ENCODE measurements at places on chromosomes 11 and 22.

DNA sequence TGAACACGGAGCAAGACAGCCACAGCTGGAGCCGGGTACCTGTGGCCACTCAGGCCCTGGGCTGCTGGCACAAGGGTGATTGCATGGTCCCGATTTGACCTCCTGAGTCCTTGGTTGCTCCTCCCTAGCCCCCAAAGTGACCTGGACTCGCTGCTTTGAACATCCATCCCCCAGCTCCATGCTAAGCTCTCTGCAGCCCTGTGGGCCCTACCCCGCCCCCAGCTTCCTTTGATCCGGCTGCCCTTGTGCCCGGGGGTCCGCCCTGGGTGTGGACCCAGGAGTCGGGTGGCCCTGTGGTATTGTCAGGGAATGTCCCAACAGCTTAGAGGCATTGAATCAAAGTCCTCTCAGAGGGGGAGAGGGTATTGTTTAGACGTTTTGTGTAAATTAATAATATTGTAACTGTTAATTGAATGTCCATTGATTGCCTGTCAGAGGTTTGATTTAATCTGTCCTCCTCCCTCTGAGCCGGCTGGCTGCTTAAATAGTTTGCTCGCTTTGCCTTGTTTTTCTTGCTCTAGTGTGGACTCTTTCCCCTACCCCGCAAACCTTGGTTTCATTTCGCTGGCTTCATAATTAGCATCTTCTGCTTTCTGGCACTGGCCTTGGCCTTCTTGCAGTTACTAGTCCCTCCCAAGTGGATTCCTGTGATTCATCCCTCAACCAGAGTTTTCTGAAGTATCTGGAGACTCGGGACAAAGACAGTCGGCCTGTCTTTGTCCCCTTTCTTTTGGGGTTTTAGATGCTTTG lies 20.7 kb downstream of the GRIK4 start:
- no peaks in the 10 kb centered on the region for H3K4me1 ChIP-seq
- no peaks in the 10 kb centered on the region for H3K36me3 ChIP-seq
- H3K27ac ChIP-seq: no peak overlapping the region
- H3K27me3 ChIP-seq: peaks cover 45% of the 10 kb centered on the region
- no peak overlapping the region for H3K4me3 ChIP-seq

DNA sequence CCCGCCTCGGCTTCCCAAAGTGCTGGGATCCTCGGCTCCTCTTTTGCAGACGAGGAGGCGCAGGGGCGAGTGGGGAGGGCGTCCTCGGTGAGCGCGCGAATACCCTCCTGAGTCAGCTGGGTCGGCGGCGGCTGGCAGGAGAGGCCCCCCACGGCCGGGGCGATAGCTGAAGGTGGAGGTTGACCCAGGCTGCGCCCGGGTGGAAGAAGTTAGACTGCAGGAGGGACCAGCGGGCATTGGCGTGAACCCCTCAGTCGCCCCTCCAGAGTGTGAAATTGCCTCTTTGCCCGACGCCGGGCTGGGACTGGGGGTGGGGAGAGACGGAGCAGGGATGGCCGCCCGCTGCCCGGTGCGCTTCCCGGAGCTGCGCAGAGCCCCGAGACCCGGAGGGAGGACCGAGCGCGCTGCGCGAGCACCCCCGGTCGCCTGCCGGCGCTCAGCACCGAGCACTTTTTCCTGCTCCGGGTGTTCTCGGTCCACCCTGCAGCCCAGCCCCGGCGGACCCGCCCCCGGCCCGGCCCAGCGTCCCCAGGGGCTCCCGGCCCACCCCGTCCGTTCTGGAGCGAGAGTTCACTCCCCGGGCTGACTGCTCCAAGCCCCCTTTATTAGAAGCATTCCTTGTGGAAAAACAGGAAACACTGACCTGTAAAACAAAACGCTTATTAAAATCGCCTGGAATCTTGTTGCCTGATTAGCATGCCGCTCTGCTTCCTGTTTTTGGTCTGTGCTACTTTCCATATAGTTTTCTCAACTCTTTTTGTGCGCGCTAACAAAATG lies 13.7 kb upstream of the CPT1A start:
- H3K36me3 ChIP-seq: peaks cover 2% of the 10 kb centered on the region

DNA sequence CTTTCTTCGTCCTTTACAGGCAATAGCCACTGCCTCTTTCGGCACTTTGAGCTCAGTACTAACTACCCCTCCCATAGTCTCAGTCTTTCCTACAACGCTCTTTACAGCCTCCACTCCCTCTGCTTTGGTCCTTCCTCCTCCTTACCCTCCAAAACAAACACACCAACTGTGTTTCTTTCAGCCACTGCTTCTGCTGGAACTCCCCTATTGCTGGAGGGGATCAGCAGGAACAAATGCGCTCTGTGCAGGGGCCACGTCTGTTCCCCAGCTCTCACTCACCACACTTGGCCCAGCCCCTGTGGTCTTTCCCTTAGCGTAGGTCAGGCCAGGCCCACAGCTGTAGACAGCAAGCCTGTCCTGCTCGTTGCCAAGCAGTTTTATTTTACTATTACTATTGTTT lies 42.3 kb downstream of the PC start:
- no peak overlapping the region for H3K27ac ChIP-seq
- H3K4me3 ChIP-seq: no peak overlapping the region
- no peak for DNase-seq
- no peaks in the 10 kb centered on the region for H3K4me1 ChIP-seq

GRCh38 chr11:58574881-58575280 lies 775 bp downstream of the LPXN start:
- peak overlapping the region; percentile 97 for H3K27ac ChIP-seq
- DNase-seq: no peak
- peaks cover 56% of the 10 kb centered on the region for H3K4me1 ChIP-seq
- peaks cover 72% of the 10 kb centered on the region for H3K36me3 ChIP-seq

DNA sequence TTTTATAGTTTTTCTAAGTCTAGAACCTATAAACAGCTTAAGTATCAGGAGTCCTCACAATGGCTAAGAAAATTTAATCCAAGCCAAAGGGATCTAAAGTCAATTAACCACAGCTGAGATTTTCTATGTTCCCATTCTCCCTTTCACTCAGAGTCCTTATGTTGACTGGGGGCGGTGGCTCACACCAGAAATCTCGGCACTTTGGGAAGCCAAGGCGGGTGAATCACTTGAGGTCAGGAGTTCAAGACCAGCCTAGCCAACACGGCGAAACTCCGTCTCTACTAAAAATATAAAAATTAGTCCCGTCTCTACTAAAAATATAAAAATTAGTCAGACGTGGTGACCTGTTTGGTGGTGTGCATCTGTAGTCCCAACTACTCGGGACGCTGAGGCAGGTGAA lies 6.9 kb downstream of the RDX start:
- H3K27ac ChIP-seq: no peak overlapping the region
- no peaks in the 10 kb centered on the region for H3K27me3 ChIP-seq
- H3K4me3 ChIP-seq: no peak overlapping the region
- DNase-seq: no peak

DNA sequence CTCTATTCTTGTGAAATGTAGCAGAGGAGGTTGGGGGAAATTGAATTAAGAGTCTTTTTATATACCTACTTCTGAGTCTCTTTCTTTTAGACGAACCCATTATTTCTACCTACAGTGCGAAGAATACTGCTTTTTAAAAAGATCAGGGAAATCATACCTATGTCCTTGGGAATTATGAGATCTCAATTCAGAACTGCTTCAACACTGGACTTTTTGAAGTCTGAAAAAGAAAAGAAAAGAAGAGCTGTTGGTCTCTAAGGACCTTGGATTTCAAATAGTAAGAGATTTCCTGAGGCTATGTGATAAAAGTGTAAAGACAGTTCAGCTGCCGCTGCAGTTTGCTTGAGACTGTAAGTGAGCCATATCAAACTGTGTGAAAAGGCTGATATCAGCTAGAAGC lies 3.7 kb upstream of the OR5B21 start:
- H3K36me3 ChIP-seq: no peaks in the 10 kb centered on the region
- no peaks in the 10 kb centered on the region for H3K4me1 ChIP-seq
- DNase-seq: no peak
- H3K27me3 ChIP-seq: no peaks in the 10 kb centered on the region

DNA sequence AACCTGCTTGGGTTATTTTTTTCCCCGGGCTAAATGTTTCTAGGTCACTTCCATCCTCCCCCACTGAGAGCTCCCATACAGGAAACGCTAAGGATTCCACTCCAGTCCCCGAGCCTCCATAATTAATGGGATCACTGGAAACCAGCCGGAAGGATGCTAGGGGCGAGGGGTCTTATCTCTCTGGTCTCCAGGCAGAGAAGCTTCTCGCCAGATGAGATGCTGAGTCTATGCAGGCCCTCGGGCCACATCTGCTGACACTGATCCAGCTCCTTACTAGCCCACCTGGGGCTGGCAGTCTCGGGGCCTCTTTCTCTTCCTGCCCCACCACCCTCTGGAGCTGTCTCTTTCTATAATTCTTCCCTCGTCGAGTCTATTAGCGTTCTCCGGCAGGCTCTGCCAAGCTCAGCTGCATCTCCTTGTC lies 125.9 kb upstream of the SYT13 start:
- DNase-seq: no peak
- peaks cover 57% of the 10 kb centered on the region for H3K27me3 ChIP-seq
- no peak overlapping the region for H3K4me3 ChIP-seq
- H3K4me1 ChIP-seq: no peaks in the 10 kb centered on the region
- H3K27ac ChIP-seq: no peak overlapping the region

GRCh38 chr11:6269994-6270393 lies 10.4 kb downstream of the CCKBR start:
- no peak for DNase-seq
- no peak overlapping the region for H3K4me3 ChIP-seq
- H3K27ac ChIP-seq: no peak overlapping the region
- H3K27me3 ChIP-seq: peaks cover 56% of the 10 kb centered on the region

DNA sequence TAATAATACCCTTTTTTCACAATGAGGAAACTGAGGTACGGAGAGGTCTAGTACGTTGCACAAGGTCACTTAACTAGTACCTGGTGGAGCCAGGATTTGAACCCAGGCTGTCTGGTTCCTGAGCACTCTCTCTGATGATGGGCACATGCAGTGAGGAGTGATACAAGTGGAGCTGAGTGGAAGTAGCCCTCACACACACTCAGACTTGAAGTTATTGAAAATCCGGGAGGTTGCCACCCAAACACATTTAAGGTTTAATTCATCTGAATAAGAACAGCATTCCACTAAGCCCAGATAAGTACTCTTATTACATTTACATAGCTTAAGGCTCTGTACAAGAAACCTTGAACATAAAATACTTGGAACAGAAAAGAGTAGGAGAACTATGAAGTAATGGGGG lies 4.8 kb downstream of the GRAP2 start:
- peak overlapping the region; percentile 96 for H3K27ac ChIP-seq
- H3K4me1 ChIP-seq: peaks cover 66% of the 10 kb centered on the region
- no peaks in the 10 kb centered on the region for H3K27me3 ChIP-seq
- DNase-seq: no peak
- H3K36me3 ChIP-seq: peaks cover 26% of the 10 kb centered on the region

GRCh38 chr11:75490221-75491181 lies 35.2 kb downstream of the GDPD5 start:
- H3K27ac ChIP-seq: no peak overlapping the region
- H3K4me3 ChIP-seq: no peak overlapping the region
- H3K27me3 ChIP-seq: no peaks in the 10 kb centered on the region

- H3K4me1 ChIP-seq: peaks cover 30% of the 10 kb centered on the region
- H3K27me3 ChIP-seq: no peaks in the 10 kb centered on the region
- no peak for DNase-seq
- H3K36me3 ChIP-seq: no peaks in the 10 kb centered on the region
- no peak overlapping the region for H3K27ac ChIP-seq
These were observed 153.6 kb downstream of the MAML2 start for GRCh38 chr11:96189351-96189750.

DNA sequence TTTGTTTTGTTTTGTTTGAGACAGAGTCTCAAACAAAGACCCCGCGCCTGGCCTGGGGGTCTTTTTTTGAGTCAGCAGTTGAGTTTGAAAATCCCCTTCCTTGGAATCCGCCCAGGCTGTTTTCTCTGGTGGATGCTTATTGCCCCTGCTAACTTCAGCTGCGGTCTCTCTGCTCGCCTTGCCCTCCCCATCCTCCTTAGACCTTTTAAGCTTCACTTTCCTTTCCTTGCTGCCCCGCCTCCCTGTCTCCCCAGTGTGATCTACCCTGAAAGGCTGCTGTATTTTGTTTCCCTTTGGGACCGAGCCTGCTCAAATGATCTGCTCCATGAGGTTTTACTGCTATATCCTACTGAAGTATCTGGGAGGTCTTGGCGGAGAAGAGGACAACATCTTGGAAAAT lies 2.5 kb downstream of the USP18 start:
- H3K27me3 ChIP-seq: no peaks in the 10 kb centered on the region
- H3K4me3 ChIP-seq: peak overlapping the region; percentile 56
- DNase-seq: no peak
- peaks cover 31% of the 10 kb centered on the region for H3K4me1 ChIP-seq

Measured in effector memory CD8-positive, alpha-beta T cell (primary cell).